ENCODE measurements at places on chromosomes 16 and 17. TPM values are rescaled to one million over a fixed set of nuclear protein-coding genes. Genes with fewer than 3 reads are reported as not detected.

Gene RCVRN
- 0.81 TPM for total RNA-seq

Gene BAIAP3
- 3.1 TPM for total RNA-seq

Gene STX1B
- total RNA-seq = 3.3 TPM

DNA sequence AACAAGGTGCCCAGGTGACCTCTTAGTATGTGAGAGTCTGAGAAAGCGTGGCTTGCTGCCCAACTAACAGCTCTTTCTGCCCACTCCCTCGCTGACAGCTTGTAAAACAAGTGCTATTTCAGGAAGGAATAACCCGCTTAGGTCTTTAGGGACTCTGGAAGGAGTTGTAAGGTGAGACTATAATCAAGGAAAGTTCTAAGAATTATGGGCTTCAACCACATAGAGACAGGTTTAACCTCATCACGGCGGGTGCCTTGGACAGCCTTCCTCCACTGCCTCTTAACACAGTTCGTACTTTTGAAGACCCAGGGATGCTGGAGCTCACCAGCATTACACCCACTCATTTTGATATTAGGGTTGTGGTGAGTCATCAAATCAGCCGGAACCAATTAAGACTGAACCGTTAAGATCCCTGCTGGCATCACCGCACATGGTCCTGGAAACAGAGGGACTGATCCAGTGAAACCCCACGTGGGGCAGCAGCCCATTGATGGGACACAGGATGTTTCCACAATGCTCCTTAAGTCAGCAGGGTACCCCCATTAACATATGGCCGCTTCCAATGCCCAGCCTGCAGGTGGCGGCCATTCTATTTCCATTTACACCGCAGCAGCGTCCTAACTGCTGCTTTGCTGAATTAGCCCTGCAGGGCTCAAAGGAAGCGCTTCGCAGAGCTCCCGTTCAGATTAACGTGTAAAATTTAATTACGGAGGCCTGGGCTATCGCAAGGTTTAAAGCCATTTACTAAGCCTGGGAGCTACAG, 176.6 kb upstream of the SDK2 start:
- no peak for ATAC-seq

DNA sequence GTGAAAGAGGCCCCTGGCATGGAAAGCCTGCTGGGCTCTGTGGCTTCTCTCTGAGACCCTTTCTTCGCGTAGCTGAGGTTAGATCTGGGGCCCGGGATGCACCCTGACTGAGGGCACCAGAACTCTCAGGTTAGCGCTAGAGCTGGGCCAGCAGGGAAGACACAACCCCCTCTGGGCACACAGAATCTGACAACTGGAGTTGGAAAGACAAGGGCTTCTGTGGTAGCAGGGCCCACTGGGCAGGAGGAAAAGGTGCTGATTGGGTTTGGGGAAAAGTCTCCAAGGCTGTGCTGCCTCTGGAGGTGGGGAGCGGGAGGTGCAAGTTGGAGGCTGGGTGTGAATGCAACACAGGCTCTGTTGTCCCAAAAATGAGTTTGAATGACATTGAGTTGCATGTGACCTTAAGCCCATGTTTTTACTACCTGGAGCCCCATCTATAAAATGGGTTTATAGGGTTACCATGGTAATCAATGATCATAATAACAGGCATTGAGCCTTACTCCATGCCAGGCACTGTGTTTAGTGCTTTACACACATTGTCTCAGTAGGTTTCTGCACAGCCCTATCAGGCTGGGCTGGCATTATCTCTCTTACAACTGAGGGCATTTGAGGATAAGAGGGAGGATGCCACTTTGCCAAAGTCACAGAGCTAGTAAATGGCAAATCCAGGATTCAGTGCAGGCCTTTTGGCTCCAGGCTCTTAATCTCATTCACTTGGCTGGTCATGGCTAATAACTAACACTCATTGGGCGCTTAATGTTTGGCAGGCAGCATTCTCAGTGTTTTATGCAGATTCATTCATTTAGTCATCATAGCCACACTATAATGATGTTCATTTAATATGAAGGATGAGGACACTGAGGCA, 9.5 kb upstream of the IGFBP4 start:
- ATAC-seq = peak; percentile 56
